ENCODE measurements at places on chromosomes 6 and 20. TPM values are rescaled to one million over a fixed set of nuclear protein-coding genes. Genes with fewer than 3 reads are reported as not detected.

Gene TTLL9
- not detected for total RNA-seq

Gene TTBK1
- total RNA-seq: not detected

Gene PRRT1
- not detected for total RNA-seq

Gene NXT1
- 63.6 TPM for total RNA-seq

Gene HLA-DRB5
- not detected for total RNA-seq

Gene HRH3
- total RNA-seq: not detected

Gene CD40
- 13.8 TPM for total RNA-seq

Gene DEFB113
- not detected for total RNA-seq

Gene BPIFB2
- total RNA-seq: not detected

Gene ZKSCAN4
- total RNA-seq: 5.8 TPM

Gene BMP2
- 12.0 TPM for total RNA-seq

Gene SLC13A3
- total RNA-seq: 3.3 TPM

Gene CRISP3
- total RNA-seq: 0.07 TPM

Gene VARS1
- total RNA-seq: 61.2 TPM

Gene STMND1
- not detected for total RNA-seq

Gene SIRPA
- total RNA-seq: 8.5 TPM

Gene TMEM217
- 0.68 TPM for total RNA-seq

Gene MARCKS
- total RNA-seq: 52.3 TPM

Gene SLC4A11
- total RNA-seq: 4.1 TPM

Gene PLN
- not detected for total RNA-seq

Gene GSTA2
- not detected for total RNA-seq

Gene SLC17A3
- total RNA-seq: not detected

Gene CD93
- total RNA-seq: under 0.01 TPM

Gene SH3BGRL2
- total RNA-seq: 12.2 TPM

Gene CLPSL1
- not detected for total RNA-seq

Gene HLA-F
- 12.5 TPM for total RNA-seq

Gene ETV7
- total RNA-seq: under 0.01 TPM

Gene MYH7B
- total RNA-seq: under 0.01 TPM

Gene LRRC1
- 27.1 TPM for total RNA-seq

Gene BMP6
- total RNA-seq: 0.21 TPM

Gene SOX18
- total RNA-seq: not detected

Gene GHRH
- not detected for total RNA-seq

Gene APOM
- total RNA-seq: 0.28 TPM

Gene ADAM33
- not detected for total RNA-seq

Gene HMGCLL1
- total RNA-seq: not detected

Measured in nasal cavity respiratory epithelium epithelial cell of viscerocranial mucosa (primary cell).